Frontal cortex (tissue), 4 donors: ENCODE measurements at places on chromosomes 7 and 10.

DNA sequence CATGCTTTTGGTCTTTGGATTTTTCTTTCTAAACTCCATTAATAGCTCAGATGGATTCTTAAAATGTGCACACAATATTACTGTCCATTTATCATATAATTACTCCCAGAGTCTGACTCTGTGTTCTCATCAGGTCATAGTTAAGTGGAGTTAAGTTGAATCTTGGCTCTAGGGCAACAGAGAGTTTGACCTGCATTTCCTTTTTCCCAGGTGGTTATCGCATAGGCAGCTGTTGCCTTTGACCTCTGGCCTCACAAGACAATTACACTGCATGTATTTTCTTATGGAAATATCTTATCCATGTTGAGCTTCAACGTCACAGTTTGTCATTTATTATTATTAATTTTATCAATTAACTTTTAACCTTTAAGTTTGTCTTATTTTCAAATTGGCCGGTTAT is 237.5 kb upstream of the HGF start:
- no peak for DNase-seq

DNA sequence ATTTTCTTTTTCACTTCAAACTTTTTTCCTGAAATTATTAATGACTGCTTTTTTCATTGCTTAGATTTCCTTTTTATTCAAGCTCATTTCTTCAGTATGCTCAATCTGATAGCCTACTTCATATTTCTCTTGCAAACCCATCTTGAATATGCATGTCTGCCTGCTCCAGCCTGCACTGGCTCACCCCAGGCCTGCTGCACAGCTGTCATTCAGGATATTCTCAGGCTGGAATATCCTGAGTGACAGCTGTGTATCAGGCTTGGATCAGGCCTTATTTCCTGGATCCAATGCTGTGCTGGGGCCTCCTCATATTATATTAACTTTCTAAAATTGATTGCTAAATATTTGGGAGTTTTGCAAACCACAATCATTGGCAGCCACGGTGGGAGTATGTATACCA is 120.2 kb upstream of the TNS3 start:
- no peak for DNase-seq

GRCh38 chr7:82188636-82189035 is 254.9 kb downstream of the CACNA2D1 start:
- DNase-seq, result no peak

DNA sequence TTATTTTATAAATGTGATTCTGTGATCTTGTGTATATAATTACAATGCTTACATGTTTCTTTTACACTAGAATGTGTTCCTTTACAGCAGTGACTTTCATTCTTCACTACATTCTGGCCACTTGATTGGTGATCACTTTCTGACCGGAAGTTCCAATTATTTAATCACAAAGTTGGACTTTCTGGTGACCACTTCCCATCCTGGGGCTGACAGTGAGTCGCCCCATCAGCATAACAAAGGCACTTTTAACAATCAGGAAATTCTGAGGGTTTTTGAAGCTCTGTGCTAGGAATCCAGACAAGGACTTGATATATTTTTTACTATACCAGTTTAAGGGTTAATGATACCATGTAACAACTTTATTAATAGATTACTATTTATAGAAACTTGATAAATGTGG is 282.3 kb upstream of the KAT6B start:
- no peak for DNase-seq

GRCh38 chr10:22489467-22489866 is 144.2 kb downstream of the SPAG6 start:
- no peak for DNase-seq

GRCh38 chr10:104317726-104318299 is 20.5 kb downstream of the ITPRIP start:
- DNase-seq, result no peak

GRCh38 chr10:34193931-34194626 is 621.0 kb downstream of the PARD3 start:
- no peak for DNase-seq

GRCh38 chr7:88363249-88363648 is 56.6 kb upstream of the STEAP4 start:
- DNase-seq, result no peak

DNA sequence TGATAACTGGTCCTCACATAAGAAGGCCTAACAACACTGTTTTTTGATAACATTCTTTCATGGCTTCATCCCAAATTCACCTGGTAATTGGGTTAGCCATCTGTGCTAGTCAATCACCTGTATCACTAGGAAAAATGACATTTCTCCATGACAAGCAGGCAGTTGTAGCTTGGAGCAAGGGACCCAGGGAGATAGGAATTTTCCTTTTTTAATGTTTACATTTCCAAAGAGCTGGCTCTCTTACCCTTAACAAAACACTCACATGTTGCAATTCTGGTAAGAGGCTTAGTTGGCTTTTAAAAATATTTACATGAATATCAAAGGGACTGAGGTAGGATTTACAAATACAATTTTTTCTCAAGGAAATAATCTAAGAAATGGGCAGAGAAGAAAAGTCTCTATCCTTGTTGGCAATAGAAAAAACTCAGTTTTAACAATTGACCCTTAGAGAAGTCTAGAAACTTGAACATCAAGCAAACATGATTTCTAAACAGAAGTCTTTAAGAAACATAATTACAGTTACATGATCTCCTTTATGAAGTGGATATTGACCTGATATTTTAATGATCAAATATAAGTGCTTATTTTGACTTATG is 16.1 kb upstream of the AKR1C1 start:
- no peak for DNase-seq

DNA sequence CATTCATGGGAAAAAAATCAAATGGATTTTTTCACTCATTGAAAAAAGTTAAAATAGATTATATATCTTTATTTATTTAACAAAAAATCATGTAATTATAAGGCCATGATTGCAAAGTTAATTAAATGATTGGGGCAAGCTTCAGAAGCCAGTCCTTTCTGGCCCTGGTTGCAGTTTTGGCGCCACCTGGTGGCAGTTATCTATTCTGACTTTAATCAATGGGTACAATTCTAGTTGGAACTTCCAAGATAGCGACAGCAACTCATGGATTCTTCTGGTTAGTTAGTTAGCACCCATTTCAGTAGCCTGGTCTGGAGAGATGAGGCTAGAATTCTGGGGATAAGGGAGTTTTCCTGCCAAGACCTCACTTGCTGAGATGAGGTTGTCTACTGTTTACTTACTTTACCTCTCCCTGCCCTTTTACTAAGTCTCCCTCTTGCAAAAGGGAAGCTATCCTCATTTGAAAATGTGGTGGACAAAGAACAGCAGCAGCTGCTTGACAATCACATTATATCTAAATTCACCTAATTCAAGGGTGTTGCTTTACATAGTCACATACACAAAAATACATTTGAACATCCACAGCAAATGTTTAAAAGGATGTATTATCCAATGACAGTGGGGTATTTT is 42.3 kb downstream of the NOC3L start:
- DNase-seq, result peak; percentile 6

DNA sequence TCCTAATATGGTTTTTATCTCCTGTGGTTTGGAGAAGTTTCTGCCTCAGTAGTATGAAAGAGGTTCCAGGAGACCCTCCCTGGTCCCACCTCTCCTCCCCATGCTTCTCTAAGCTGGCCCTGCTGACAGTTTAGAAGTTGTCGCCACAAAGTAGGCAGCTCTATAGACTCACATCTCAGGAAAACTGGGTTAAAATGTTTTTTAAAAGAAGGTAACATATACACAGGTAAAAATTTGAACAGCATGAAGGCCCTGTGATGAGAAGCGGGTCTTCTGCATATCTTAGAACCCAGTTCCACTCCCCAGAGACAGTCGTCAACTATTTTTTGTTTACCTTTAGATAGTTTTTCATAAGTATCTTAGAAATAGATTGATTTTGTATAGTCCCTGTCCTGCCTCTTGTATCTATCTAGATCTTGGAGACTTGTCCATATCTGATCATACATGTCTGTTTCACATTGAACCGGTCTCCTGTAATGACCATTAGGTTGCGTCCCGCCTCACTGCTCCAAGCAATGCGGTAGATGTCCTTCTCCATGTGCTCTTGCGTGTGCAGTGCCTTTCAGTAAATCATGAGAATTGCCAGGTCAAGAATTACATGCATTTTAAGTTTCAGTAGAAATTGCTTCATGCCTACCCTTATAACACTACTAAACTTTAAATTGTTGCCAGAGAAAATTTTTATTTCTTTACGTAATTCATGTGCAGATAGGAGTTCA is 2.2 kb downstream of the DUSP5 start:
- DNase-seq, result no peak

GRCh38 chr7:45421806-45422205 is 152.4 kb upstream of the ADCY1 start:
- DNase-seq, result no peak

DNA sequence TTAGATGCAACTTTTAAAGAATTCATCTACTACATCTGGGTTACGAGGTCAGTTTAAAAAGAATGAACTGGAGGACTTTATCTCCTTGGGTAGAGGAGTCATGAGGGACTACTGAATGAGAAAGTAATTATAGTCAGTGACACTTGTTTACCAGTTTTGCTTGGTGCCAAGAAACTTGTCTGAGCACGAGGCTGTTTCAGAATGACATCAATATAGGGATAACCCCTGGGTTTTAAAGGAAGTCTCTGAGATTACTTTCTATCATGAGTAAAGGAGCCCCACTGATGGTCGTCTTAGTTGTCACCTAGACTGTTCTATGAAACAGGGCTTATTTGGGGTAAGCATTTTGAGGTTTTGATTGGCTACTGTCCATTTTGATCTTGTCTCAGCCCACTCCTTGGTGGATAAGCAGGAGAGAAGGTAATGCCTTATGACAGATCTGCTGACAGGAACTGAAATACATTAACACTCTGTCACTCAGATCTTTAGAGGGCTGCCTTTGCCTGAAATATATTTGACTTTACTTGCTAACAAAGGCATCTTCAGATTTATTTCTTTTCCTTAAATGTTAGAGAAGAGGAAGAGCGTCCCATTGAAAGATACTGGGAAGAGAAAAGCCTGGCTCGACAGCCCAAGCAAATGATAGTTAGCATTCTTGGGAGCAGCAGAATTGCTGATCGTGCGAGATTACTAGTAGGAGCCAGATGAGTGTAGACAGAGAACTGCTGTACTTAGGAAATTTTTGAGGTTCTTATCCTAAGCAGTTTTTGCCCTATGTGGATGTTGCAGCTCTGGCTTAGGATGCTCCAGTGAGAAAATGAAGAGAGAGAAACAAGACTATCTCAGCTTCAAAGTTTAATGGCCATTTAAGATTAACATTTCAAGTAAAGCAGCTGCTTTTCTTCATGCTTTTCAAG is 299.2 kb upstream of the LRGUK start:
- DNase-seq, result no peak

DNA sequence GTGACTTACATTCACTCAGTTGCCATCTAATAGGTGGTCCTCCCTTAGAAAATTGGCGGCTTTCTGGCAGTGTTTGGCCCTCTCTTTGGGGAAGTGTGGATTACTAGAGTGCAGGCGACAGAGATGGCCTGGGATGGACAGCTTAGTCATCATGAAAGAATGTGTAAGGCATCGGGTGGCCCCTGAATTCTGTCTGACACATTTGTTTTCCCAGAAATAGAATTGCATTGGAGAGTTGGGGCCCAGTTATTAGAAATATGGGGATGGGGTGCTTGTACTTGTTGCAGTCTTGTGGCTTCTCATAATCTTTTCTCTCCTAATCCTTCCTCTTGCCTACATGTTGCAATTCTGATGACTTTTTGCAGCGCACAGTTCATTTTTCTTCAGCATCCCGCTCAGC is 13.8 kb downstream of the TCF7L2 start:
- DNase-seq, result no peak

DNA sequence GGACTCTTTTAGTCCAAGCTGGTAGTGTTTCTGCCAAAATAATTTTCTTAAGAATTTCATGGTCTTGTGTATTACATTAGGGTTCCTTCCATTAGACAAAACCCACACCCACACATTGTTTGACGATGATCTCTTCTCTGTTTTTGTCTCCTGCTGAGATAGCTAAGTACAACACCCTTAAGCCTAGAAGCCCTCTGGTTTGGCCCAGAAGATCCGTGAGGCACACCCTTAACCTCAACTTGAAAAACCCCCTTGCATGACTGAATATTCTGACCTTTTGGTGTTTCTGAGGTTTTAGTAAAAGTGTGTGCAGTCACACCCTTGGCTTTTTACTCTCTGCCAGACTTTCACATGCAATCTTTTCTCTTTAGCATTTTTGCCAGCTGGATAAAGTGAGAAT is 29.3 kb upstream of the ERCC6 start:
- no peak for DNase-seq

- no peak for DNase-seq
These were observed 13.8 kb upstream of the TNRC18 start for GRCh38 chr7:5437348-5437892.

GRCh38 chr10:107013258-107014006 is 151.1 kb downstream of the SORCS1 start:
- DNase-seq, result no peak

- DNase-seq, result no peak
These were observed 321.6 kb upstream of the LRRTM3 start for GRCh38 chr10:66604195-66604594.

DNA sequence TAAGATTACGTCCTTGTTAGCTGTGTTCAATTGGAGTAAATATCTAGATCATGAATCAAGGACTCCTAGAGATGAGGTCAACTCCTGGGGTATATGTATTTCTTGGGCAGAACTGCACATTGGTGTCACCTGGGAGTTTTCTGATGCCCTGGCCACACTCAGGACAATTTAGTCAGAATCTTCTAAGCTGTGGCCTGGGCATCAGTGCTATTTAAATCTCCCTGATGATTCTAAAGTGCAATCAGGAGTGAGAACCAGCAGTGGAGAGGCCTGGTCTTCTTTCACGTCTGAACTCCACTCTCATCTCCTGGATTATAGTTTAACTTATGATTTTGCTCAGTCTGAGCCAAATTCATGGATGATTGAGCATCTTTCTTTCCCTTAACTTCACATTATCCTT is 218.0 kb downstream of the BMPER start:
- no peak for DNase-seq

DNA sequence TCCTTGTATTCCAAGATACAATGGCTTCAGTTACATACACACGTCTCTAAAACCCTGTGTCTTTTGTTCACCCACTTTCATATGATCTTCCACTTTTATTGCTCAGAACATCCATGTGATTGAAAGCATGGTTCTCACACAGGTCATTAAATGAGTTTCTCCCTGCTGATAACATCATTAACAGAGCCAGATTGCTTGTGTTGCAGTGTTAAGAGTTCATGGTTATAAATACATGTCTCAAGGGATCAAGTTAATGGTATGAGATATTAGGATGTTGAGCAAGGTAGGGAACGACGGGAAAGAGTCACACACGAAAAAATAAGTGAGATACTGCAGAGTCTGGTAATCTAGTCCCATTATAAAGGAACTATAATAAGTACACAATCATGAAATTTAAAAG is 861.5 kb downstream of the SORCS1 start:
- no peak for DNase-seq

- DNase-seq, result no peak
These were observed 16.7 kb downstream of the SEMA3A start for GRCh38 chr7:84177758-84178412.

DNA sequence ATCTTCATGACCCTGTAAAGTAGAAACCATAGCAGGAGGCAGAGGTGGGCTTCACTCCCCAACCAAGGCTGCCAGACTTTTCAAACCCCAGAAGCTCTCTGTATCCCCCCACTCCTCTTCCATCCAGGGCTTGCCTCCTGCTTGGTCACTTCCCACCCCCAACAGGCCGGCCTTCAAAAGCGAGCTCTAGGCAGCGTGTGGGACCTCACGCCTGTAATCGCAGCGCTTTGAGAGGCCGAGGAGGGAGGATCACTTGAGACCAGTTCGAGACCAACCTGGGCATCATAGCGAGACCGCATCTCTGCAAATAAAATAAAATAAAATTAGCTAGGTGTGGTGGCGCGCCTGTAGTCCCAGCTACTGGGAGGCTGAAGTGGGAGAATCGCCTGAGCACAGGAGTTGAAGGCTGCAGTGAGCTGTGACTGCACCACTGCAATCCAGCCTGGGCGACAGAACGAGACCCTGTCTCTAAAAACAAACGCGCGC is 743 bp upstream of the POR start:
- DNase-seq, result no peak
